ENCODE measurements at places on chromosomes 6 and 20.

DNA sequence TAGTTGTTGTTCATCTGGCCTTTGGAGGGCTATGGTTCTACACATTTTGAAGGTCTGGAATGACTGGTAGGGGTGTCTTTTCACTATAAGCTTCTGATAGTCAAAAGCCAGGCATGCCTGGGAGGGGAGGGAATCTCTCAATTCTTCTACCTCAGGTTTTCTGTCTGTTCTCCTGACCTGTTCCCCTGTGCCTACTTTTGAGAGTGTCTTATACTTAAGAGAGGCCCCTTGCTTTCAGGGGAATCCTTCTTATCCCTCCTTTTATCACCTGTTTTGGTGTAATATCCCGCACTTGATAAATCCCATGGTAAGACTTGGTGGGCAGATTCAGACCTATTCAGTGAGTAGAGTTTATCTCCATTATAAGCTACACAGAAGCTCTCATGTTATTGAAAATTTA lies 10.4 kb upstream of the SLC13A3 start:
- no peak for DNase-seq

DNA sequence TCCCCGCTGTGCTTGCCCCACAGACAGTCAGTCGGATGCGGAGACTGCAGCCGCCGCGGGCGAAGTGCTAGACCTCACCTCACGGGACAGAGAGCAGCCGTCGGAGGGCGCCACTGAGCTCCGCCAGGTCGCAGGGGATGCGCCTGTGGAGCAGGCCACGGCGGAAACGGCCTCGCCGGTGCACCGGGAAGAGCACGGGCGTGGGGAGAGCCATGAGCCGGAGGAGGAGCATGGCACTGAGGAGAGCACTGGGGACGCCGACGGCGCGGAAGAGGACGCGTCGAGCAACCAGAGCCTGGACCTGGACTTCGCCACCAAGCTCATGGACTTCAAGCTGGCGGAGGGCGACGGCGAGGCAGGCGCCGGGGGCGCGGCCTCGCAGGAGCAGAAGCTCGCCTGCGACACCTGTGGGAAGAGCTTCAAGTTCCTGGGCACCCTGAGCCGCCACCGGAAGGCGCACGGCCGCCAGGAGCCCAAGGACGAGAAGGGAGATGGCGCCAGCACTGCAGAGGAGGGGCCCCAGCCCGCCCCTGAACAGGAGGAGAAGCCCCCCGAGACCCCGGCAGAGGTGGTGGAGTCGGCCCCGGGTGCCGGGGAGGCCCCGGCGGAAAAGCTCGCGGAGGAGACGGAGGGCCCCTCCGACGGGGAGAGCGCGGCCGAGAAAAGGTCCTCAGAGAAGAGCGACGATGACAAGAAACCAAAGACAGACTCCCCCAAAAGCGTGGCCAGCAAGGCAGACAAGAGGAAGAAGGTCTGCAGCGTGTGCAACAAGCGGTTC lies 66.4 kb downstream of the SSR1 start:
- no peak for DNase-seq

GRCh38 chr20:61809006-61809770 lies 256.5 kb downstream of the TAF4 start:
- no peak for DNase-seq

GRCh38 chr20:44748005-44748370 lies 2.3 kb downstream of the KCNK15 start:
- no peak for DNase-seq

DNA sequence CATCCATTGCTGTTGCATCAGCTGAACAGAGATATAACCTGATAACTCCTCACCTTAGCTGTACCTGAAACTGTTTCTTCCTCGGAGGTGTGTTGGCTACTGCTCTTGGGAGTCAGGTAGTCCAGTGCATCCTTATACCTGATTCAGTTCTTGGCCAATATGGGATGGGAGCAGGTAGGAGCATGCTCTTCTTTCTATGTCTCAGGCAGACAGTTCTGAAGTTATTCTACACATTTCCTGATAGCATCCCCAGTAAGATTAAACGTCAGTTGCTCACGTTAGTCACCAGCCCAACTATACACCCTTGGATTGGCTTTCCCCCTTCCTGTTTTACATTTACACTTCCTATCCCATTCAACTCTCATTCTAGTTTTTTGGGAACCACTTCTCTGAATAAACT lies 244.3 kb upstream of the FLRT3 start:
- no peak for DNase-seq

- DNase-seq = no peak
Measured at GRCh38 chr6:45920819-45921511, 94.7 kb downstream of the CLIC5 start.
